Omental fat pad (tissue), 4 donors: ENCODE measurements at places on chromosomes 4 and X.

- no peak for DNase-seq
These were observed 28.2 kb downstream of the RAP1GDS1 start for GRCh38 chr4:98289375-98289774.

GRCh38 chr4:156362581-156362980 lies 408.9 kb upstream of the CTSO start:
- DNase-seq: no peak

- no peak for DNase-seq
These were observed 1788.0 kb upstream of the TENM3 start for GRCh38 chr4:180455226-180455625.

- no peak for DNase-seq
These were observed 625.6 kb upstream of the FAM241A start for GRCh38 chr4:111519683-111520082.

- no peak for DNase-seq
These were observed 240.1 kb upstream of the NOCT start for GRCh38 chr4:138775489-138775888.

DNA sequence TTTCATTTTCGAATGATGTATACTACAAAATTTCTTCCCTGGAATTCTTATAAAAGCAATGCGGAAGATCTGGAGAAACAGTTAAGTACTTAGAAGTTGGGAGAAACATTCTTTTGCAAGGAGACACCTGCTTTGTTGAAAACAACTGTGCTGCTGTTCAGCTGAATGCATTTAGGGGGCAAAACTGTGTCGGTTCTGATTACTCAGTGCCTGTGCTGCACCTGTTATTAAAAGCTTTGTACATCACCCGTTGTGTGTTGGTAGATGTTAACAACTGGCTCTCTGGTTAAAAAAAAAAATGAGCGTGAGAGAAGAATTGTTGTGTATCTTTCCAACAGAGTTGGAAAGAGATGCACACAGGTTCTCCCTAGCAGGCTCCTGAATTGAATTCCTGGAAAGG lies 184.1 kb upstream of the HHIP start:
- no peak for DNase-seq

- DNase-seq: no peak
These were observed 55.3 kb downstream of the MBNL3 start for GRCh38 chrX:132433551-132433950.

DNA sequence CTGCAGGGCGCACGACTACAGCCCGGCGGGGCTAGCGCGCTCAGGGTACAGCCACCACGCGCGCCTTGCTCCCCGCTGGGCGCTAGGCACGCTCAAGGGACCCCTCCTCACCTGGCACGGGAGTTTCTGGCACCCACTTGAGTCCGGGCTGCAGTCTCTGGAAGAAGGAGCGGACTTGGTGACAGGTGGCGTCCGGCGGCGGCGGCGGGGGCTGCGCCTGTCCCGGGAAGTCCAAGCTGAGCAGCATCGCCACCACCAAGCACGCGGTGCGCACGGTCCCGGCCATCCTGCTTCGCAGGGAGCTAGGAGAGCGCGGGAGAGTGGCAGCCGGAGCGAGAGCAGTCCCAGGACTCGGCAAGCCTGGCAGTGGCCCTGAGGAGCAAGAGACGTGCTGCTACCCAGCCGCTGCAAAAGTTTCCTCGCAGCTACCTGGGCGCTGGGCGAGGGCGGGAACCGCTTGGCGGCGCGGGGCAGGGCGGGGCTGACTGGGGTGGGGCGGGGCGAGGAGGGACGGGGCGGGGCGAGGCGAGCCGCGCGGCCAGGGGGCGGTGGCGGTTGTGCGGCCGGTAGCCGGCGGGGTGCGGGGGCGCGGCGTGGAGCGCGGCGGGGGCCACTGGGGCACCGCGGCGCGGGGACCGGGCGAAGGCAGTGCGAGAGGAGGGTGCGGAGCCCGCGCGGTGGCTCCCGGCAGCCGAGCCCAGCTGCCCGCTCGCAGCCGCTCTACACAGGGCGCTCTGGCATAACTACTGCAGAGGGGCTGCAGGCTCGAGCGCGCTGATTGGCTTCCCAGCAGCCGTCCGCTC lies at the start of gene GPC3:
Gene GPC3 (minus strand): TSS at position 431 of the 803 bp plus-strand sequence.
- DNase-seq: no peak

DNA sequence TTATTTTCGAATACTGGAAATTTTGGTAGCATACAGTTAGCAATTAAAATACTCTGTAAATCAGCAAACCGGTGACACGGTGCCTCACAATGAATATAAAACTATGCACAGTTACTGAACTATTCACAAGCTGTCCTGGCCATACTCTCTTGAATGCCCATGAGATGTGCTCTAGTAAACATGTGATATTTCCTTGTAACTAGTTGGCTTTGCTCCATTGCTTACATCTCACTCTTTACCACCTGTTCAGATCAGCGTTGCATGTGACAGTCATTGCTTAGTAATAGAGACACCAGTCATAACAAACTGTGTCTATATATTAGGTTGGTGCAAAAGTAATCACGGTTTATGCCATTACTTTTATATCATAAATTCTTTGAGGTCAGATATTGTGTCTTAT lies 897.9 kb upstream of the FTHL17 start:
- no peak for DNase-seq

- no peak for DNase-seq
These were observed 86.3 kb downstream of the CDS1 start for GRCh38 chr4:84669201-84669600.
